Activated CD4-positive, alpha-beta T cell treated with anti-CD3 and anti-CD28 coated beads, Interleukin-2, amount 10 ng/mL, durations not matched to agents 7 days and 5 days (primary cell): ENCODE measurements at places on chromosomes 7 and 10. TPM values are rescaled to one million over a fixed set of nuclear protein-coding genes. Genes with fewer than 3 reads are reported as not detected.

GRCh38 chr10:57880446-57881227 lies 387.1 kb downstream of the IPMK start:
- DNase-seq: no peak

DNA sequence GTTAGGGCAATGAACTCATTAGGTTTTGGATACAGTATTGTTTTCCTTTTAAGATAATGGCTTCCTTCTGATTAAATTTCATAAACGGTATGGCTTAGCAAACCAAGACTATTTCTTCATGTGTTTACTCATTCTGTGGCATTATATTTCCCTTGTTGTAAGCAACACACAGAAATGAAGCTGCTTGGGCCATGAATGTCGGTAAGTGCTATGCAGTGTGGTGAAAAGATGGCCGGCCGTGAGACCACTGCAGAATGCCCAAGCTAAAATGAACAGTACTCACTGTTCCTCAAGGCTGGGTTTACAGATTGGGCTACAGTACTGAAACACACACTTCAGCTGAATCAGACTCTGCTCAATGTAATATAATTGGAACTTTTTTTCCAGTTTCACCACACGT lies 8.1 kb downstream of the APBB1IP start:
- no peak for DNase-seq

DNA sequence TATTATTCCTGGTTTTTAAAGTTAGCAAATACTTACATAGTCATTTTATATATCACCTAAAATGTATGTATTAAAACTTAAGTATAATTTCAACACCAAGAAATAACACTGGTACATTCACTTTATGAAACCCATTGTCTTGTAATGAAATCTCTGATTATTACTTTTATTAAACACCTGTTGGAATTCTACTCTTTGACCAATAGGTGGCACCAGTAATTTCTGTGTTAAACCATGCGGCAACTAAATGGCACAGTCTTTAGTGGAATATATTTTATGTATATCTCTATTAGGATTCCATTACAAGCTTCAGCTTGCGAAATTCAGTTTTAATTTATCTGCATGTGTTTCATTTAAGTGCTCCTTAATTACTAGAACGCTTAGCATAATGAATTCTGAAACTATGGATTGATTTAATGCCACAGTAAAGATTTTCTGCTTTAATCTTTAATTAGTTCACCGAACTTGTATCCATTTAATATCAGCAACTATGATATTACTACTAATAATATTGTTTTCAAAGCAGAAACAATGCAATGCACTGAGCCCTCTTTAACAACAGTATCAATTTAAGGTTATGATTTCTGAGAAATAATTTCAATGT lies 181.3 kb downstream of the MAGI2 start:
- DNase-seq: no peak

DNA sequence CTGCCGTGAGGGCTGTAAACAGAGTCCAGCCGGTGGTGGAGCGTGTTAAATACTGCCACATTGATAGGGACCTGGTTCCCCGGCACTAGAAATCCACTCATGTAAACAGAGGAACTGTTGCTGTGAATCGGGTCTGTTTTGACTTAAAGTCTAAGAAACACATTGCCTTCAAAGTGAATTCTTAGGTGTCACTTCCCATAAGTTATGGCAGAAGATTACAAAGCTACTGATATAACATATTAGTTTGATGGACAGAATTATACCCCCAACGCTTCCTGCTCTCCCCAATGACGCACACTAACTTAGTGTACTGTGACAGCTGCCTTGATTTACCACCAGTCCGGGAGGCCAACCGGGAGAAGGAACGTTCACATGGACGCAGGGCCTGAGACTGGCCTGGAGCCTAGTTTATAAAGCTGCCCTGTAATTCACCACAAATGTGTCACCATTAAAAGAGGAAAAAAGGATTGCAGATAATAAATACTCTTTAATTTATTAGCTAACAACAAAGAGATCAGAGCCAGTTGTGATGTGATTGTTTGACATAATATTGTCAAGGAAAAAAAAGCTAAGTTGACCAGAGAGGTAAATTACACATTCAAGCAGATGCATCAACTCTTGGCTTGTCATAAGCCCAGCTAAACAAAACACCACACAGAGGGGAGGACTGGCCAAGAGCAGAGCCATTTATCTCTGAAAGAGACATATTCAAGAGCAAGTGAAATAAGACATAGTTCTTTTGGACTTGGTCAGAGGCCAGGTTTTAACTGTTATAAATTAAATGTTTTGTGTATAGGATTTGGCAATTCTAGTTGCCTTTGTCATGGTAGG lies 820.6 kb downstream of the LRMDA start:
- no peak for DNase-seq

The HOXA9 gene
- not detected for total RNA-seq

The RBM17 gene
- 164 TPM for total RNA-seq
